ENCODE measurements at places on chromosomes 12 and 14. TPM values are rescaled to one million over a fixed set of nuclear protein-coding genes. Genes with fewer than 3 reads are reported as not detected.
A peak's percentile ranks its signal among the peaks of the same experiment; 100 is the strongest.

GRCh38 chr12:103399986-103400385, 95.8 kb downstream of the C12orf42 start:
- H3K4me3 ChIP-seq: no peak overlapping the region
- H3K27me3 ChIP-seq: no peaks in the 10 kb centered on the region
- no peak for DNase-seq
- no peaks in the 10 kb centered on the region for H3K4me1 ChIP-seq
- peaks cover 7% of the 10 kb centered on the region for H3K36me3 ChIP-seq

GRCh38 chr12:49909356-49909755, 5.7 kb upstream of the FAIM2 start:
- peaks cover 9% of the 10 kb centered on the region for H3K4me1 ChIP-seq
- H3K27me3 ChIP-seq: no peaks in the 10 kb centered on the region
- no peak overlapping the region for H3K27ac ChIP-seq
- no peak overlapping the region for H3K4me3 ChIP-seq

GRCh38 chr14:67776653-67777322, 39.6 kb downstream of the ZFYVE26 start:
- H3K36me3 ChIP-seq: peaks cover 38% of the 10 kb centered on the region
- no peak overlapping the region for H3K27ac ChIP-seq
- no peak for DNase-seq
- H3K27me3 ChIP-seq: no peaks in the 10 kb centered on the region

GRCh38 chr14:73283608-73284379, 46.5 kb downstream of the PAPLN start:
- no peaks in the 10 kb centered on the region for H3K27me3 ChIP-seq
- peaks cover under 1% of the 10 kb centered on the region for H3K4me1 ChIP-seq
- H3K4me3 ChIP-seq: no peak overlapping the region
- H3K27ac ChIP-seq: no peak overlapping the region
- H3K36me3 ChIP-seq: peaks cover 27% of the 10 kb centered on the region
- DNase-seq: no peak

DNA sequence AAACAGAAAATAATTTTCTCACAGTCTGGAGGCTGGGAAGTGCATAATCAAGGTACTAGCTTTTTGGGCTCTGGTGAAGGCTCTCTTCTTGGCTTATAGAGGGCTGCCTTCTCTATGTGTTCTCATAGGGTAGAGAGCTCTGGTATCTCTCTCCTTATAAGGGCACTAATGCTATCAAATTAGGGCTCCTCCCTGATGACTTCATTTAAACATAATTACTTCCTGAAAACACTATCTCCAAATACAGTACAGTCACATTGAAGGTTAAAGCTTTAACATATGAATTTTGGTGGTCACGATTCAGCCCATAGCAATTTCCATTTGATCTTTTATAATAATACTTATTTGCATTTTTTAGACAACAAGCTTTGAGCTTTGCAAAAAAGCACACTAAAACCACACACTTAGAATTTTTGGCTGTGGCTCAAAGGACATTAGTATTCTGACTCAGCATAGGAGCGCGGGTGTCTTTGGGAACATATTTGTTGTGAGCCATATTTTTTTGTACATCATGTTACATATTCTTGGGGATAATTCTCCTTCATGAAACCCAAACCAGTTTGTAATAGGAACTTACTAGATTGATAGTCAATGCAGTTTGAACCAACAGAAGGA, 808.1 kb upstream of the FBXO33 start:
- no peaks in the 10 kb centered on the region for H3K27me3 ChIP-seq
- no peak overlapping the region for H3K4me3 ChIP-seq
- H3K4me1 ChIP-seq: no peaks in the 10 kb centered on the region
- no peak for DNase-seq

GRCh38 chr14:24100982-24101494, 6.9 kb downstream of the PCK2 start:
- no peak for DNase-seq
- peaks cover 9% of the 10 kb centered on the region for H3K4me1 ChIP-seq
- H3K4me3 ChIP-seq: no peak overlapping the region
- peaks cover 67% of the 10 kb centered on the region for H3K36me3 ChIP-seq
- H3K27ac ChIP-seq: no peak overlapping the region

- DNase-seq: no peak
- H3K27ac ChIP-seq: no peak overlapping the region
- no peaks in the 10 kb centered on the region for H3K36me3 ChIP-seq
- peaks cover 7% of the 10 kb centered on the region for H3K27me3 ChIP-seq
- no peaks in the 10 kb centered on the region for H3K4me1 ChIP-seq
Measured at GRCh38 chr14:70152704-70153103, 36.0 kb downstream of the SLC8A3 start.

DNA sequence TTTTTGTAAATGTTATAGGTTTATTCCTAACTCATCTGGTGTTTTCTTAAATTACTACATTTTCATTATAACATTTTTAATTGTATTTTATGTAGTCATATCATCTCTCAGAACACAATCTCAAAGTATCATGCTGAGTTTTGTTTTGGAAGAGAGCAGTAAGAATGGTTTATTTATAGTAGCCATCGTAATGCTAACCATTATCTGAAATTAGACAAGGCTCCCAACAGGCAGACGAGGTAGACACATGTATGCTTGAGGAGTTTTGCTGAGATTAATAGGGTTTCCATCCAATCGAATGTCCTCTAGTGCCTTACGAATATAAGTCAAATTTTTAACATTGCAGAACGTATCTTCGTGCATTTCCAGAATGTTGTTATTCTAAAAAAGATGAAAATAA, 9.0 kb upstream of the CCER1 start:
- H3K36me3 ChIP-seq: no peaks in the 10 kb centered on the region
- H3K27ac ChIP-seq: no peak overlapping the region
- no peak for DNase-seq
- H3K27me3 ChIP-seq: peaks cover 3% of the 10 kb centered on the region

GRCh38 chr14:95961481-95961880, 77.7 kb upstream of the C14orf132 start:
- DNase-seq: no peak
- peaks cover 17% of the 10 kb centered on the region for H3K27me3 ChIP-seq
- no peak overlapping the region for H3K4me3 ChIP-seq
- H3K4me1 ChIP-seq: no peaks in the 10 kb centered on the region

DNA sequence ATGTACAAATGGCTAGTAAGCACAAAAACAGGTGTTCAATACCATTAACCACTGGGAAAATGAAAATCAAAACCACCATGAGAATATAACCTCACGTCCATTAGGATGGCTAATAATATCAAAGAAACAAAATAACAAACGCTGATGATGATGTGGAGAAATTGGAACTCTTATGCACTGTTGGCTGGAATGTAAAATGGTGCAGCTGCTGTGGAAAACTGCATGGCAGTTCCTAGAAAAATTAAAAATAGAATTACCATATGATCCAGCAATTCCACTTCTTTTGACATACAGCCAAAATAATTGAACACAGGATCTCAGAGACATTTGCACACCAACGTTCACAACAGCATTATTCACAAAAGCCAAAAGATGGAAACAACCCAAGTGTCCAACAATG, 51.5 kb downstream of the TMPRSS12 start:
- no peaks in the 10 kb centered on the region for H3K4me1 ChIP-seq
- no peaks in the 10 kb centered on the region for H3K36me3 ChIP-seq
- H3K4me3 ChIP-seq: no peak overlapping the region
- DNase-seq: no peak
- H3K27me3 ChIP-seq: no peaks in the 10 kb centered on the region

DNA sequence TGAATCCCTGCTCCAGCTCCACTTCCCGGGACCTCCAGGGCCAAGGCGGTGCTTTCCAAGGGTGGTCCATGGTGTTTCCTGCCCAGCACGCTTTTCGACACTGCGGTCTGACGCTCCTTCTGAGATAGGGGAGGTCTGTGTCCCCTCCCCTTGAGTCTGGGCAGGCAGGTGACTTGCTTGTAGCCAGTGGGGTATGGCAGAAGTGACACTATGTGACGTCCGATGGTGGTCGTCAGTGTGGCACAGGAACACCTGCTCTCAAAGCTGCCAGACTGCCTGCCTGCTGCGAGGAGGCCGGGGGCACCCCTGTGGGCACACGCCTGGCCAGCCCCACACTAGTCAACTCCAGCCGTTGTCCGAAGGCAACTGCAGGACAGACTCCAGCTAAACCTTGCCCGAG, 16.0 kb upstream of the TRAF3 start:
- DNase-seq: no peak
- no peaks in the 10 kb centered on the region for H3K36me3 ChIP-seq
- peaks cover 7% of the 10 kb centered on the region for H3K27me3 ChIP-seq
- no peak overlapping the region for H3K4me3 ChIP-seq
- H3K27ac ChIP-seq: no peak overlapping the region

DNA sequence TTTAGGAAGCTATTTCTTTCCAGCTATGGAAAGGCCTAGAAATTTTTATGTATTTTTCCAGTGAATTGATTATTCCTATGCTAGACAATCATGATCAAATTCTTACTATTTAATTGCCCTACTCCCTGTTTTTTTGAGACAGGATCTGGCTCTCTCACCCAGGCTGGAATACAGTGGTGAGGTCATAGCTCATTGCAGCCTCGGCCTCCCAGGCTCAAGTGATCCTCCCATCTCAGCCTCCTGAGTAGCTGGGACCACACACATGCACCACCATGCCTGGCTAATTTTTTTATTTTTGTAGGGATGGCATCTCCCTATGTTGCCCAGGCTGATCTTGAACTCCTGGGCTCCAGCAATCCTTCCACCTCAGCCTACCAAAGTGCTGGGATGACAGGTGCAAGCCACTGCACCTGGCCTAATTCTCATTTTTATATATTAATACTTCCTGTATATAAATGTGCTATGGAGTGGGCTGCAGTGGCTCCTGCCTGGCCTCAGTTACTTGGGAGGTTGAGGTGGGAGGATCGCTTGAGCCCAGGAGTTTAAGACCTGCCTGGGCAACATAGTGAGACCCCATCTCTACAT, 16.0 kb upstream of the MDM2 start:
- H3K4me1 ChIP-seq: no peaks in the 10 kb centered on the region
- no peaks in the 10 kb centered on the region for H3K36me3 ChIP-seq
- H3K4me3 ChIP-seq: no peak overlapping the region
- no peak for DNase-seq
- no peak overlapping the region for H3K27ac ChIP-seq

GRCh38 chr12:75560167-75560566, 48.8 kb upstream of the KRR1 start:
- H3K36me3 ChIP-seq: no peaks in the 10 kb centered on the region
- no peak overlapping the region for H3K4me3 ChIP-seq
- DNase-seq: no peak
- H3K27me3 ChIP-seq: peaks cover 14% of the 10 kb centered on the region

DNA sequence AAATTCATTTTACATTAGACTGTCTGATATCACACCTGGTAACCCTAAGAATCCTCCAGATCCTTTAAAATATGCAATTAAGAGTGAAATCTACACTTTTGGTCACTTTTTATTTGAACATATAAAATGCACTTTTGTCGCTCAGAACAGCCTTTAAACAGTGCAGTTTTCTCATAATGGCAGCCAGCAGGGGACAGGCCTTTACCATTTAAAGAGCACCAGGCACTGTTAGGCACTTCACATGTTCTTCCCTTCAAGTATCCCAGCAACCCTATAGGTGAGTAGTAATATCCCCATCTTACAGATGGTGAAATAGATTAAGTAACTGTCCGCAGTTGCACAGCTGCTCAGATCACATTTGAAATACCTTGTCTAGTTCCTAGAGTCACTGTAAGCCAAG, 11.3 kb upstream of the SAMD4A start:
- no peaks in the 10 kb centered on the region for H3K27me3 ChIP-seq
- H3K4me1 ChIP-seq: no peaks in the 10 kb centered on the region
- DNase-seq: no peak
- H3K4me3 ChIP-seq: no peak overlapping the region

DNA sequence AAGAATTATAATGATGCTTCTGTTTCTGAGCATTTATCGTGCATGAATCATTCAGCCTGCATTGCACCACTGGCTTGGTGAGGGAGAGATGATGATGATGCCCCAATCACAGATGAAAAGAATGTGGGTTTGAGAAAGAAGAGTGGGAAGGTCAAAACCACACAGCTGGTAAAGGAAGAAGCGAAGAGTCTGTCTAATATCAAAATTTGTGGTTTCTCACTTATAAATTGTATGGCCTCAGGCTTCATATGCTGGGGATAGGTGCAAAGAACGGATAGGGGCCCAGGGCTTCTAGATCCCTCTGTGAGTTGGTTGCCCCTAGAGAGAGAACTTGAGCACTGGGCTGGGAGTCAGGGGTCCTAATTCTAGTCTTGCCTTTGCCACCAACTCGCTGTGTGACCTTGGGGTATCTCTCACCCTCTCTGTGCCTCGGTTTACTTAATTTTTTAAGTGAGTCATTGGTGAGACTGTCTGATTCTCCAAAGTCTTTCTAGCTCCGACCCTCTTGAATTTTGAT, 2.2 kb downstream of the OASL start:
- peak overlapping the region; percentile 58 for H3K4me3 ChIP-seq
- peak; percentile 71 for DNase-seq
- peak overlapping the region; percentile 89 for H3K27ac ChIP-seq
- peaks cover 68% of the 10 kb centered on the region for H3K4me1 ChIP-seq

GRCh38 chr12:27280412-27280811, 36.3 kb downstream of the STK38L start:
- peaks cover 12% of the 10 kb centered on the region for H3K4me1 ChIP-seq
- no peak overlapping the region for H3K27ac ChIP-seq
- H3K27me3 ChIP-seq: no peaks in the 10 kb centered on the region
- DNase-seq: no peak
- H3K36me3 ChIP-seq: peaks cover 2% of the 10 kb centered on the region

DNA sequence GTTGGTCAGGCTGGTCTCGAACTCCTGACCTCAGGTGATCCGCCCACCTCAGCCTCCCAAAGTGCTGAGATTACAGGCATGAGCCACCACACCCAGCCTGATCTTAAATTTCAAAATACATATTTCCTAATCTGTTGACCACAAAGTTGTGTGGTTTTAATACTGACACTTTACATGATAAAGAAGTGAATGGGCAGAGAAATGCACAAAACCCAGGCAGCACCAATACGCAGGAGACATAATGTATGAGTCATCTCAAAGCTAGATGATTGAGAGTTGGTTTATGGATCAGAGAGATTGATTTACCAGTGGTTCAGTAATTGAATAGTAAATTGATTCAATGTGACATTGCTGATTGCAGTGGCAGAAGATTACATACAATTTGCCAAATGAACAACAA, 19.2 kb upstream of the PPP2R5E start:
- H3K36me3 ChIP-seq: no peaks in the 10 kb centered on the region
- no peak overlapping the region for H3K4me3 ChIP-seq
- peaks cover 5% of the 10 kb centered on the region for H3K27me3 ChIP-seq
- H3K4me1 ChIP-seq: no peaks in the 10 kb centered on the region
- H3K27ac ChIP-seq: no peak overlapping the region
- no peak for DNase-seq

- no peaks in the 10 kb centered on the region for H3K27me3 ChIP-seq
- H3K4me3 ChIP-seq: no peak overlapping the region
- H3K4me1 ChIP-seq: peaks cover 18% of the 10 kb centered on the region
- no peaks in the 10 kb centered on the region for H3K36me3 ChIP-seq
- H3K27ac ChIP-seq: no peak overlapping the region
Measured at GRCh38 chr12:89826468-89826867, 117.8 kb upstream of the ATP2B1 start.

IFNG gene
- total RNA-seq: 535 TPM

BATF gene
- 182 TPM for total RNA-seq

CDKN3 gene
- total RNA-seq: 99.2 TPM

DYNC1H1 gene
- total RNA-seq: 245 TPM

RDH16 gene
- 0.26 TPM for total RNA-seq

CNPY2 gene
- total RNA-seq: 74.7 TPM

KRT83 gene
- not detected for total RNA-seq

Data from activated CD4-positive, alpha-beta memory T cell treated with anti-CD3 and anti-CD28 coated beads for 36 hours (primary cell).